Stimulated activated CD8-positive, alpha-beta memory T cell treated with anti-CD3 and anti-CD28 coated beads, Interleukin-4, amount 100 ng/mL, for 24 hours (primary cell): ENCODE measurements at places on chromosomes 4 and X.

- no peak for DNase-seq
These were observed 102.8 kb downstream of the RTL5 start for GRCh38 chrX:72028701-72029470.

GRCh38 chrX:13009273-13009672, 34.4 kb downstream of the TMSB4X start:
- no peak for DNase-seq

DNA sequence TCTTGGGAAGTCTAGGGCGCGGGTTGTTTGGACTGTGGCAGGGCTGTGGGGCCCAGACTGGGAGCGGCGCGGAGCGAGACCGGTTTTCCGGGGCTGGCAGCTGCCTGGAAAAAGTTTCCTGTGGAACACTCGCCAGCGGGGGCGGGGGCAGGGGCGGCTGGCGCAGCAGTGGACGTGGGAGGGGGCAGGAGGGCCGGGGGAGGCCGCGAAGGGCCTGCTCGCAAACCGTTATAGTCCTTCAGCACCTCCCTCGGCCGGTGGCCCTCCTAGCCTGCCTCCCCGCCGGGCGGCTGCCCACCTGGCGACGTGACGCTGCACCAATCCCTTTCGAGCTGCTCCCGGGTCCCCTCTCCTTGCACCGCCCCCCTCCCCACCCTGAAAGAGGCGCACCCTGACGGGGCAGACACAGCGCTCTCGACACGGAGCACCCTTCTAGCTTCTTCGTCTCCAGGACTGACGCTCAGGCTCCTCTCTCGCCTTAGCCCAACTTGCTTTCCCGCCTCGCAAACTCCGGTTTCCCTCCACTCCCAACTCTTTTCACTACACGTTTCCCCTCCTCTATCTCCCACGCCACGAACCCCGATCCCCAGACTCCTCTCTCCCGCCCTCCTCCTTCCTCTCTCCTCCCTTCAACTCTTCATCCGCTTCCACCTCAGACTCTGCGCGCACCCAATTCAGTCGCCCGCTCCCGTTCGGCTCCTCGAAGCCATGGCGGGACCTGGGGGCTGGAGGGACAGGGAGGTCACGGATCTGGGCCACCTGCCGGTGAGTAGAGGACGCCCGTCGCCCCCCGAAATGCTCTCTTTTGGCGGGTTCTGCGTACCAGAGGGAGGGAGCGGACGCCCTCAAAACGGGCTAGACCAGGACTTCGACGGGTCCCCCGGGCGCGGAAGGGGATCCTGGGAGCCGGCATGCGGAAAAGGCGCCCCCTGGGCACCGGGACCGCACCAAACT, at the start of gene NRK:
TSS of gene NRK (plus strand) at position 402 of the 954 bp plus-strand sequence. CDS start at position 709, 307 bp downstream.
- DNase-seq: no peak

DNA sequence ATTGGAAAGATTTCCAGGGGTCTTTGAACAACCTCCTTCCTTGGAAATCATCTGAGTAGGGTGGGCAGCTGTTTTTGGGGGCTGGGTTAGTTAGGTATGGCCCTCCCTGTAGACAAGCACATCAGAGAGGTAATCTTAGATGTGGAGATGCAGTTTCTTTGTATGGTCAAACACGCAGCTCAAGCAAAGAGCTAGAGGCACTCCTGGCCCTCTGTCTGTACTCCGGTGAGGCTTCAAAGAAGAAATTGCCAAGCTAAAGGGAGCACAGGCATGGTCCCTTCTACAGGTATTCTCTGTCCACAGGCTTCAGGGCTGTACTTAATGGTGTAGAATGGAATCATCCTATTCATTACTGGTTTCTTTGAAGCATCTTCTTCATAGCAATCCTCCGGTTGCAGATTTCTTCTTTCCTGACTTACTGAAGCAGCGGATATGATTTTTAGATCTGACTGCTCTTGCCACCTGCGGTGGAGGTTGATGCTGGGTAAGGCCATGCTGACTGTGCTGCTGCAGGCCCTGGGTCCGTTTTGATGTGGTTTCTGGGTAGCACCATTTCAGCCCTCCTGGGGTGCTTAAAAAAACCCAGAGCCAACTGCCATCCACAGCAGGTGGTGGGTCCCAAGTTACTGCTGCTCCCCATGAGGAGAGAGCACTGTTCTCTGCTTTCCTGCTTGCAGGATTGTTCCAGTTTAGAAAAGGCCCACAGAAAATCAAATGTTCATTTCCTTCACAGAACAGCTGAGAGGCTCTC, 318.9 kb upstream of the GATB start:
- no peak for DNase-seq

DNA sequence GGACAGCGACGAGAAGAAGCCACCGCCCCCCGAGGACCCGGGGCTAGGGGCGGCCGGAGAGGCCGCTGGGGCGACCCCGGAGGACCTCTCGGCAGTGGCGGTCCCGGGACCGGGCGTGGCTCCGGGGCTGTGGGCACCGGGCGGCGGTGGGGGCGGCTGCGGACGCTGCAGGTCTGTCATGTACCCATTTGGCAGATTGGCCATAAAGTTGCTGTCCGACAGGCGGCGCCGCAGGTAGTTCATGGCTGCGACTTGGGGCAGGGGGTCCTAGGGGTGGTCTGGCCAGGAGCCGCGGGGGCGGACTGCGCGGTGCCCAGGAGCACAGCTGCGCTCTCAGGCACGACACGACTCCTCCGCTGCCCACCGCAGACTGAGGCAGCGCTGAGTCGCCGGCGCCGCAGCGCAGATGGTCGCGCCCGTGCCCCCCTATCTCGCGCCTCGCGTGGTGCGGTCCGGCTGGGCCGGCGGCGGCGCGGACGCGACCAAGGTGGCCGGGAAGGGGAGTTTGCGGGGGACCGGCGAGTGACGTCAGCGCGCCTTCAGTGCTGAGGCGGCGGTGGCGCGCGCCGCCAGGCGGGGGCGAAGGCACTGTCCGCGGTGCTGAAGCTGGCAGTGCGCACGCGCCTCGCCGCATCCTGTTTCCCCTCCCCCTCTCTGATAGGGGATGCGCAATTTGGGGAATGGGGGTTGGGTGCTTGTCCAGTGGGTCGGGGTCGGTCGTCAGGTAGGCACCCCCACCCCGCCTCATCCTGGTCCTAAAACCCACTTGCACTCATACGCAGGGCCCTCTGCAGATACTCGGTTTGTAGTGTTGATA, at the start of gene SYN1:
TSS of gene SYN1 (minus strand) at position 372 of the 817 bp plus-strand sequence. CDS start at position 243, 129 bp downstream.
- peak; percentile 70 for DNase-seq

- no peak for DNase-seq
These were observed 39.1 kb upstream of the NSUN7 start for GRCh38 chr4:40710484-40711254.

- no peak for DNase-seq
These were observed 96.4 kb upstream of the C1GALT1C1 start for GRCh38 chrX:120726294-120726693.

DNA sequence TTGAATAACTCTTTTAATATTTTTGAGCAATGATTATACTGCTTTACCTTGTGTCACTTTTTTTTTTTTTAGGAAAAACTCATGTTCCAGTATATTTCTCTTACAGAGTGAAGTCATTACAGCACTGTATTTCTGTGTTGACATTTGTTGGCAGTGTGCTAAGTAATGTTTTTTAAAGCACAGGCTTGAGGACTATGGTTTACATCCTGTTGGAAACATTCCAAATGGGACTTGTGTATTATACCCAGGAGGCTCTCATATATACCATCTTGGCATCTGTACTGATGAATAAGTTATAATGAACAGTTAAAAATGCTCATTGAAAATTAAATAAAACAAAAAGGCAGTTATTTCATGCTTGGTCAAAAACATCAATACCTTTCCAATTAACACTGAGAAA, 33.8 kb downstream of the CEP44 start:
- no peak for DNase-seq

- no peak for DNase-seq
These were observed 547.5 kb downstream of the SMARCA1 start for GRCh38 chrX:128975745-128976144.

GRCh38 chr4:138035781-138036258, 206.3 kb downstream of the SLC7A11 start:
- no peak for DNase-seq

GRCh38 chrX:82692991-82693390, 815.1 kb upstream of the POU3F4 start:
- DNase-seq: no peak

DNA sequence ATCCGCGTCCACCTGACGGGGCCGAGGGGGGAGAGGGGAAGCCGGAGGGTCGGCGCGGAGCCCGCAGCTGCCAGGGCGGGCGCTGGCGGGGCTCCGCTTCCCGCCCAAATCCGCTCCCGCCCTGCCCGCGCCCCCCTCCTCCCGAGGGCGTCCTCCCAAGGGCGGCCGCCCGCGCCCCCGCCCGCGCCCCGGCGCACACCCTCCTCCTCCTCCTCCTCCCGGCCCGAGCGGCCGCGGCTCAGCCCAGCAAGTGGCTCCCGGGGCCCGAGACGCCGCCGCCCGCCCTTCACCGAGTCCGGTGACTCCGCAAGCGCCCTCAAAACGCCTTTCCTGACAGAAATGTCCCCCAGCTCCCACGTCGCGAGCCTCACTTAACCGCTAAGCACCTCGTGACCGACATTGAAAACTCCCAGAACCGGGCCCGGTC, 487 bp downstream of the HMGB2 start:
- DNase-seq: peak; percentile 28
